ENCODE measurements at places on chromosomes 3 and 15.

GRCh38 chr3:45119824-45120358 is 26.3 kb downstream of the CDCP1 start:
- DNase-seq = no peak

- no peak for DNase-seq
Observed at GRCh38 chr15:37045859-37046740, 54.2 kb downstream of the MEIS2 start.

DNA sequence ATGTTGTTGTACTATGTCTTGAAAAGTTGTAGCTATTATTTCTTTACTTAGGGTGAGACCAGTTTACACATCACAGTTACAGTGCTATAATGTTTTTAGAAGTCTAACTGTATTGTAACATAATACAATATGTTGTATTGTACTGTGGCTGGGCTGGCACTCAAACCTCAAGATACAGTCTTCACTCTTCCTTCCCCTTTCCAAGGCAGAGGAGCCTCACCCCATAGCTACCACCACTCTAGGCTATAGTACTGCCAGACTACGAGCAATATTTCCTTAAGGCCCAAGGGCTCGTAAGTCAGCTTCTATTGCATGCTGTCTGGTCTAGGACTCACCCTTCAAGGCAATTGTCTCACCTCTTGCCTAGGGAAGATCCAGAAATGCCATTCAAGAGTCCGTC is 597.7 kb downstream of the OTOL1 start:
- no peak for DNase-seq

DNA sequence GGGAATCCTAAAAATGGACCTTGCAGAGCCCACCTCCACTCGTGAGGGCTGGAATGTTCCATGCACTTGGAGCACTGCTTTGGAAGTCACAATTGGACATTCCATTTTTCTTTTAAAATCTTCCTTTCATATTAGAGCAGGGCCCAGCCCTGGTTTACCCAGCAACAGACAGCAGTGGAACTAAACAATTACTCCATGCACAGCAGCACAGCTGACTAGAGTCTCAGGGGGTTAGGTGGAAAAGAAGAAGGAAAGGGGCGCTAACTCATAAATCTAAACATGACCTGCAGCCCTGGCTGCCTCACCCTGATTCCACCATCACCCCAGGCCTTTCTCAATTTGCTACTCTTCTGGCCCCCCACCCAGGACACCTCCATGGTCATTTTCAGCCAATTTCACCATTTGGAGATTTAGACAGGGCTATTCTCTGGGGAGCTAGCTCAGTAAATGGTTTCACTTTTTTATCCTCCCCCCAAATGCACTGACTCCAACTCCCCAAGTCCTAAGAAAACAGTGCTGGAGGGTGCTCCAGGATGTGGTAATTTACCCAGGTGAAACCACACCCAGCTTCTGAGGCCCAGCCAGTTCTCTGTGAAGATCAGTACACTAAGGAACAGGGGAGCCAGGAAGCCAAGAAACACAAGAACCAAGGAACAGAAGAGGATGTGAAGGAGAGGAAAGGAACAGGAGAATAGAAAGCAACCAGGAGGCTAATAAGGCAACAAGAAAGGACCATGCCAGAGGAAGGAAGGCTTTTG is 1.6 kb upstream of the LRRC31 start:
- no peak for DNase-seq

DNA sequence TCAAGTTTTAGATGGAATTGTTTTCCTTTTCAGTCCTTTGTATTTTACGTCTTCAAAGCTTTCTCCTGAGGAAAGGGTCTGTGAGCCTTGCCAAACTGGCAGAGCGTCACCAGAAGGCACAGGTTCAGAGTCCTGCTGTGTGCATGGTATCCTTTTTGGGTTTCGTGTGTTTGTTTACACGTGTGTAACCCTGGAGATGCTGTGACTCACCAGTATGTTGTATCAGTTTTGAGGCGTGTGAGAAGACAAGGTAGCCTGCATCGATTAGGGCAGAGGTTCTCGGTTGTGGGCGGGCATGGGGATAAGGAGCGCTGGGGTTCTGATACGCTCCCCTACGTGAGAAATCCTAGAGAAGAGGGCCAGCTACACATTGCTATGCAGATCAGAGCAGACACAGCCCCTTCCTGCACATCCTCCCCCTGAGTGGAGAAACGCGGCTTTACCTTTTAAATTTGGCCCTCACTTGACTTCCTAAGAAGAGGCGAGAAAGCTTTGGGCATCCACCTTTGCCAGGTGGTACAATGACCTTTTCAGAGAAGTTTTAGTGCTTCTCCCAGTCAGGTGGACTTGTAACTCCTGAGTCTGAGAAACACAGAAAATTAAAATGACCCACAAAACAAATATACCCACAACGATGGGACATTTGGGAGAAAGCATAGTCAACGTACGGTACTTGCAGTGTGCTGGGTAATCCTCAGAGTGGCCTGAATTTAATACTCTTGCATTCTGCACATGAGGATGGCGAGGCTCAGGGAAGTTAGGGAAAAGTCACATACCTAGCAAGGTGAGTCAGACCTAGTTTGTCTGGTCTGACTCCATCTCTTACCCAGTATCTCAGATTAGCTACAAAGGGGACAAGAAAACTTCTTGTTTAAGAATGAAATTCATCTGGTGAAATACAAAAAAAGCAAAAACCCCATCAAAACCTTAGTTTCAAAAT is 38.1 kb downstream of the TRAK1 start:
- DNase-seq = no peak

DNA sequence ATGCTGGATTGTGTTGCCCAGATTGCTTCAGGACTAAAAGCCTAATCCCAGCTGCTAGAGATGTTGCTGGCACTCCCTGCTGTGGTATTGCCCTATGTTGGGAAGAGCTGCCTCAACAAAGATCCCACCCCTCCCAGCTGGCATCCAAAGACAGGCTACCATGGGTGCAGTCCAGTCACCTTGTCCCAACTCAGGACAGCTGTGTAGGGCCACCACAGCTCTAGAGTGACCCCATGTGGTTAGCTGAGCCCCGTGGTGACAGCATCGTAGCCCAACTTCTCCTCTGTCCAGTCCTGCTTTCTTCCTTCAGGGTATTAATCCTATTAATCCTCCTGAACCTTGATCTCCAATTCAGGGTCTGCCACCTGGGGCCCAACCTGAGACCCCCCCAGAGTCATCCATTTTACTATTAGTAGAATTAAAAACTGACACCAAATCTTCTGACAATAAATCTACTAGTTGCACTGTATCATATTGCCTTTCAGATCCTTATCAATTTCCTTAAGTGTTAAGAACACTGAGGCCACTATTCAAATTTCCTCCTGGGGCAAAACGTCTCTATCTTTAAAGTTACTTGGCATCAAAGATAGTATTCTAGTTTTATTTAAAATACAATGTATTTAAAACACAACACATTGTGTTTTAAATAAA is 83.5 kb downstream of the AQP9 start:
- peak; percentile 41 for DNase-seq

GRCh38 chr15:69876064-69876940 is 221.4 kb downstream of the TLE3 start:
- DNase-seq = no peak

DNA sequence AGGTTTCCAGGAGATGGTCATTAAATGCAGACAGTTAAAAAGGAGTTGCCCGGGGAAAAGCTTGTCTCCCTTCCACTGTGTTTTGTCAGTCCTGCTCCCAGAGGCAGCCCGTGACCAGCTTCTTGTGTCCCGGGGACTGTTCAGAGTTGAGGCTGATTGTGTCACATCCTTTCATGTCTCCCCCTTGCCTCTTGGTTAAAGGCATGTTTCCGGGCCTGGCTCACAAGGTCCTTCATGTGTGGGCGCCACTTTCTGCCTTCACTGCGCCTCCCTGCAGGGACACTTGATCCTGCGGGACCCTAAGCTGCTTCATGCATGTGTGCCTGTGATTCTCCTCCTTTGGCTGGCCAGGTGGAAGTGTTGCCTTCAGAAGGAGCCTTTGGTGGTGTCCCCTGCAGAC is 9.2 kb downstream of the CHCHD6 start:
- DNase-seq = no peak

DNA sequence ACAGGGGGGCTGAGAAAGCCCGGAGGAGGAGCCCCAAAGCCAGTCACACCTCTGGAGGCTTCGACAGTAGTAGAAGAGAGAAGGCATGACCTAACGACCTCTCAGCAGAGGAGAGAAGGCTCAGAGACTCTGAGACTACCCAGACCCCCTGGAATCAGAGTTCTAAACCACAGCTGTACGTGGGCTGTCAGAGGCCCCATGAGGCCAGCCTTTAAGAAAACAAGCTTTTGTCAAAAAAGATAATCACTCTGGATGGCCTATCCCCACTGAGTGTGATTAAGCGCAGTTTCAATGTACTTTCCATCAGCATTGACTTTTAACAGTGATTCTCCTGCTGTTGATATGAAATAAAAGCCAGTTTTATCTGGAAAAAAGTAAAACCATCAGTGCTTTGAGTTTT is 330.3 kb downstream of the CLSTN2 start:
- DNase-seq = no peak

DNA sequence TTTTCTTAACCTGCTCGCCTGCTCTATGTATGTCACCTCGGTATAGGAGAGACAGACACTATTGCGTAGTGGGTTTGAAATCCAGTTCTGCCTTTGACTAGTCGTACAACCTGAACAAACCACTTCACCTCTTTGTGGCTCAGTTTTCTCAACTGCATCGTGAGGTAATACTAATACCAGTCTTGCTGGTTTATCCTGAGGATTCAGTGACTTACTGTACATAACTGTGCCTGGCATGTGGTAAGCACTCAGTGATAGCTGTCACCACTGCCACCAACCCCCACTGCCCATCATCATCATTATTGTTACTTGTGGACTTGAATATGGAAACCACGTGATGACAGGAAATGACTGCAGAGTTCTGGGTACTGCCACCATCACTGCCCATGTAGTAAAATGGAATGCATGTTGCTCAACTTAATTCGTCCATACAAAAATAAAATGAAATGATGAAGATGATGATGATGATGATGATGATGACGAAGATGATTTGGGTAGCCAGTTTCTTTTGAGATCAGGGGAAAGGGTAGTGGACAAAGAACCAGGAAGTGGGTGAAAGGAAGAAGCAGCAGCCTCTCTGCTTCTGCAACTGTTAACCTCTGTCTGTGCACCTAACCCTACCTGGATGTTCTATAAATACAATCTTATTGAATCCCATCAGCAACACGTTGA is 228.1 kb downstream of the FEZF2 start:
- no peak for DNase-seq

GRCh38 chr15:36960947-36961227 is 139.5 kb downstream of the MEIS2 start:
- no peak for DNase-seq

- no peak for DNase-seq
Observed at GRCh38 chr3:111639316-111639715, 44.2 kb upstream of the ZBED2 start.

DNA sequence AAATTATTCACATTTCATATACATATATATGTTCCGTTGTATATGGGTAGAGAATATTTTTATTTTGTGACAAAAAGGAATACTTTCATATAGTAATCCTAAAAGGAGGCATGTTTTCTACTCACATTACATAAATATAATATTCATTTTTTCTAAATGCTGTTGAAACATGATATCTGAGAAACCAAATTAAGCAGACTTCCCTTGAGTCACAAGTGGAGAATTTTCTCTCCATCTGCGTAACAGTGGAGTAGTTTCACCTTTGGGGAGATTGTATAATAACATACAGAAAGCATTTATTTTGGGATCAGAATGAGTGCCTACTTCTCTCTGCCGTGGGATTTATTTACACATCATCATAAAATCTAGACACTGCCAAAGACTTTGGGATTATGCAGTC is 849.8 kb downstream of the NSUN3 start:
- no peak for DNase-seq

DNA sequence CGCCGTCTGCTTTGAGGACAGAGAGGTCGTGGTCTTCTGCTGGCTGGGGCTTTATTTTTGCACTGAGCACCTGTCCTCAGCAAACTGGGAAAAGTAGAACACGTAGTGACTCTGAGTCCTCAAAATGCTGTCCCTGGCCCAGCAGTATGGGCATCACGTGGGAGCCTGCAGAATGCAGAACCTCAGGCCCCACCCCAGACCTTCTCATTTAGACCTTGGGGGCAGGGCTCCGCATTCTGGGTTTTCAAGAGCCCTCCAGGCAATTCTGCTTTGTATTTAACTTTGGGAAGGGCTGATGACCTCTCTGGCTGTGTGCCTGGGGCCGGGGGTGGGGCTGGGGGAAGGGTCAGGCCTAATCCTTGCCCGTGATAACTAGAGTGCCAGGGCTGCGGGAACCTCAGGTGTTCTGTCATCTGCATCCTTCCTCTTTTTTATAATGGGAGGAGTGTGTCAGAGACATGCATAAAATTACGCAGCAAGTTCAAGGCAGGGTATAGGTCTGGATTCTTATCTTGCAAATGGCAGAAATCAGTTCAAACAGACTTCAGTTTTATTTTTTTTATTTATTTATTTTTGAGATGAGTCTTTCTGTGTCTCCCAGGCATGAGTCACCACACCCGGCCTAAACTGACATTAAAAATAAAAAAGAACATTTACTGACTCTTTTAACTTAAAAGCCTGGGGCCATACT is 11.1 kb downstream of the SLC6A6 start:
- no peak for DNase-seq

GRCh38 chr15:101326462-101327146 is 31.6 kb upstream of the SNRPA1 start:
- no peak for DNase-seq

GRCh38 chr15:74573987-74574386 is 33.0 kb downstream of the ARID3B start:
- DNase-seq = no peak

Data from AML-193 (cell line).